PC-9 (cell line): ENCODE measurements at places on chromosomes 6 and 20. TPM values are rescaled to one million over a fixed set of nuclear protein-coding genes. Genes with fewer than 3 reads are reported as not detected.

Gene HTR1E
- total RNA-seq: not detected in 2 replicates

Gene HLA-DPB1
- total RNA-seq: not detected in 2 replicates

Gene CDSN
- 1.0 and 1.9 TPM in 2 replicates for total RNA-seq

Gene ZBTB12
- 16.2 and 20.3 TPM in 2 replicates for total RNA-seq

Gene VARS1
- total RNA-seq: 99.6 and 124 TPM in 2 replicates

Gene CST7
- not detected in 2 replicates for total RNA-seq

Gene LRRN4
- total RNA-seq: 0.23 and 0.72 TPM in 2 replicates

Gene SCUBE3
- total RNA-seq: 0.10 and 0.17 TPM in 2 replicates

Gene ALDH5A1
- total RNA-seq: 19.1 and 21.2 TPM in 2 replicates

Gene HINT3
- 13.6 and 14.4 TPM in 2 replicates for total RNA-seq

Gene CTAGE9
- not detected in 2 replicates for total RNA-seq

Gene TAAR5
- total RNA-seq: not detected in 2 replicates

Gene BPI
- total RNA-seq: not detected in 2 replicates

Gene ARFGEF3
- 9.9 and 10.0 TPM in 2 replicates for total RNA-seq

Gene GJA1
- 0.20 TPM in 1 of 2 replicates, not detected in the other for total RNA-seq

Gene VSX1
- total RNA-seq: 0.65 and 1.5 TPM in 2 replicates

Gene HUS1B
- 0.94 and 1.2 TPM in 2 replicates for total RNA-seq

Gene FOXS1
- total RNA-seq: not detected in 2 replicates

Gene PGC
- not detected in 2 replicates for total RNA-seq

Gene HAO1
- not detected in 2 replicates for total RNA-seq

Gene RNF39
- total RNA-seq: 7.3 and 7.5 TPM in 2 replicates

Gene TOMM6
- 143 and 170 TPM in 2 replicates for total RNA-seq

Gene MAPK13
- 141 and 146 TPM in 2 replicates for total RNA-seq

Gene RIPPLY2
- not detected in 2 replicates for total RNA-seq
